ENCODE measurements at places on chromosomes 2 and 18.

- DNase-seq = peak; percentile 73
Observed at GRCh38 chr2:227238238-227239237, 74.1 kb downstream of the COL4A3 start.

DNA sequence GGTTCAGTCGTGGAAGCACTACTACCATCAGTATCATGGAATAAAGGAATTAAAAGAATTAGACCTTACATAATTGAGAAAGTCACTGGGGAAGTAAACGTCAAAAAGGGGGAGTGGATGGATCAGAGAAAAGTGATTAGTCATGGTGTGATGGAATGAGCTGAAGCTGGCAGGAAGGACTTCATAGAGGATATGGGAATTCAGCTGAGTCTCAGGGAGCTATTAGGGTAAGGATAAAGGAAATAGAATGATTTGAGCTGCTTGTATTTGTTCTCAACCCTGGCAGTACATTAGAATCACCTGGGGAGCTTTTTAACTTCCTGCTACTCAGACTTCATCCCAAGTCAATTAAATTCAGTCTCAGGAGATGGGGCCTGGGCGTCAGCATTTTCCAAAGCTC, 53.4 kb upstream of the SETBP1 start:
- DNase-seq = no peak

- DNase-seq = no peak
Observed at GRCh38 chr18:35730691-35731370, 149.3 kb downstream of the GALNT1 start.

DNA sequence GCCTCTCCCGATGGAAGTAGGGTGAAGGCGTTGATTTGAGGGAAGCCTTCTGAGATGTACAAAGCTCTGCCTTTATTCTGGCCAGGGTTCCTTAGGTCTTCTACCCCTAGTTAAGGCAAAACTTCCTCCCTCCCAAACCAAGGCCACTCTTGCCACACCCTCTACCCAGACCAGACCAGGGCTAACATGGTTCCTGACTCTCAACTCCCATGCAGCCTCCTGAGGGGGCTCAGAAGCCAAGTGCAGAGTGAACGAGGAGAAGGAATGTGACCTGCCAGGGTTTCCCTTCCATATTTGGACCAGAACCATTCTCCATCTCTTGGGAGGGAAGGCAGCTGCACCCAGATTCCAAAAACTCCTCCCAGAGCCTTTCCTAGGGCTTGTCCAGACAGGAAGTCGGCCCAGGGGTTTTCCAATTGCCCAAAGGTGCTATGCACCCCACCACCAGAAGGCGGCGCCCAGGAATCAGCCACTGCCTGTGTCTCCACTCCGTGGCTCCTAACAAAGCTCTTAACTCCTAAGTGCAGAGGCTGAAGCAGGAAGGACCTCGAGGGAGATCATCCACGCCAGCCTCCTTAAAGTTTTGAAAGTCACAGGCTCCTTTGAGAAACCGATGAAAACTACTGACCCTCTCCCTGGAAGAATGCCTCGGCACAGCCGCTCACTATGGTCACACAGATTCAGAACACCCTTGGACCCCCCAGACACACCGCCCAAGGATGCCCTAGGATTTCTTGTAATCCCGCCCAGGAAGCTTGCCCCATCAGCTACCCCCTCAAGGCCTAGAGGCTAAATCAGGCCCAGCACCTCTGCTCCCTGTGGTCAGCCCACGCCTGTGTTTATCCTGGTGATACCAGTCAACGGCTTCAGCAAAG, 157.8 kb downstream of the SMAD2 start:
- DNase-seq = peak; percentile 60

DNA sequence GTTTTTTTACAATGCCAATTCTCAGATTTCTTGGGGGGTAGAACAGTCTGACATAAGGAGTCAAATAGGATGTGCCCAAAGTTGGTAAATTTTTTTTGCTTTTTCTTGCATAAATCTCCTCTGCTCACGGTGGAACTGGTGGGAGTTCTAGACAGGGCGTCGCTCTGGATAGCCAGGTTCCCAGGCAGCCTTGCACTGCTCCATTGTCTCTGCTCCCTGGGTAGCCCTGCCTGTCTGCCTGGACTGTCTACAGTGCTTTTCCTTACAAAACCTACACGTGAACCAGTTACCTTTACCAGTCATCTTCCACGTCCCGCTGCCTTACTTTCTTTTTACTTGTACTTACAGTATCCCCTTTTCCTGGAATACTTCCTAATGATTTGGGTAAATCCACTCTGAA, 117.1 kb downstream of the ZNF407 start:
- DNase-seq = no peak

- no peak for DNase-seq
Observed at GRCh38 chr2:37671816-37672103, 318 bp upstream of the CDC42EP3 start.

- peak; percentile 20 for DNase-seq
Observed at GRCh38 chr2:88199912-88200682, 30.0 kb downstream of the THNSL2 start.

DNA sequence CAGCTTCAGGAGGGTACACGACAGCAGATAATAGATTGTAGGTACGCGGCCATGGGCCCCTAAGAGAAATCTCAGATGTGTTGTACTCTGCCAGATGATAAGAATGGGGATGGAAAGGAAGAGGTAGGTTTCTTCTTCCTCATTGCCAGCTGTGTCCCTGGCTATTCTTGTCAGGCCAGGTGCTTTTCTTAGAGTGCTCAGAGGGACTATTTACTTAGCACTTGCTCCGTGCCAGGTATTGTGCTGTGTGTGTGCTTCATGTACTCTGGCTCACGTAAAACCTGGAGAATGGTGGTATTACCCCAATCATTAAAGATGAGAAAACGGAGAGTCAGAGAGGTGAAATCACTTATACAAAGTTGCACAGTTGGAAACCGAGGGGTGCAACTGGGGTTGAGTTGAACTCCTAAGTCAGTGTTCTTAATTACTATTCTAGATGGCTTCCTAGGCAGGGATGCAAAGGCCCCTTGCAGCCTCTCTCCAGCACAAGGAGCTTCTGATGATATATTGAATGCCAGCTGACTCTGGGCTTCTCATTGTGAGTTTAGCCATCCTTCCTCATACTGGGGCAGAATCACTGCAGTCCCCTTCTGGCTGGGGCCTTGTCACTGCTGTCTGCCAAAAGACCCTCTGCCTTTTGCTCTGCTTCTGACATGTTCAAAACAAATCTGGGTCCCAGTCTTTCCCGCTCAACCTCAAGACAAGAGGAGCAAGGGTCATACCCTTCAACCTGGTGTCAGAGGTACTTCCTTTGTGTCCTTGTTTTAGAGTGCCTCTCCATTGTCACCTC, 60.7 kb downstream of the LYPD1 start:
- DNase-seq = no peak

DNA sequence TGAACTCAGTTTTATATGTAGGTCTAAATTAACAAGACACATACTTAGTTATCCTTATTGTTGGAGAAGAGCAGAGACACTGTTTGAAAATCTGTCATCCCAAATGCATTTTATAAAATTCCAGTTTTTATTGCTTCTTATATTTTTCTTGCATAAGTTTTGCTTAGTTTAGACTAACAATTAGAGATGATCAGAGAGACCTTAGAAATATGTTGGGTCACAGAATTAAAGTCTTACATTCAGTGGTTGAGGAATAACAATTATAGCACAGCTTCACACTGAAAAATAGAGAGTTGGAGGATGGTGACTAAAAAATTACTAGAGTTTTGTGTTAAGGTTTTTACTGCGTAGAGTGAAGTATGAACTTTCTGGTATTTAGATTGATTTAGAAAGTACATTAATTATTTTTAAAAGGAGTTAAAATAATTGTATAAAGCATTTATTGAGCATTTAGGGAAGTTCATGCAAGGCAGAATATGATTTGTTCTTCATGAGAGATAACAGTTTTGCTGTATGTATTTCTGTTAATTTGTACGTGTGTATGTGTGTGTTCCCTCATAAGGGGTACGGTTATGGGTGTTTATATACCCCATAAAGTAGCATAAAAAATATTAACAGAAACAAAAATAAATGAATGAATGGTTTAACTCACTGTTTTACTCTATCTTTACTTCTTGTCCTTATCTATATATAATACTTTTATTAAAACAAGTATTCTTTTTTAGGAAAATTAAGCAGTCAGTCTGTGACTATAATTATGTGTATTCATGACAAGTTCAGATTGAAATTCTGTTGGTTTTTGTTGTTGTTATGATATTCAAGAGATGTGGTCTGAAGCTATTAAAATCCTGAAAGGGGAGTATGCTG, 31.2 kb downstream of the DDX1 start:
- DNase-seq = no peak

GRCh38 chr2:208713066-208713745, 306.6 kb downstream of the PTH2R start:
- no peak for DNase-seq

All from stimulated activated CD4-positive, alpha-beta T cell treated with anti-CD3 and anti-CD28 coated beads, Interleukin-12 subunit alpha, Interleukin-12 subunit beta, amount 100 ng/mL, for 48 hours (primary cell).